SHP77 treated with DMSO at 0.1 percent for 48 hours (cell line): ENCODE measurements at places on chromosomes 12 and 14.

DNA sequence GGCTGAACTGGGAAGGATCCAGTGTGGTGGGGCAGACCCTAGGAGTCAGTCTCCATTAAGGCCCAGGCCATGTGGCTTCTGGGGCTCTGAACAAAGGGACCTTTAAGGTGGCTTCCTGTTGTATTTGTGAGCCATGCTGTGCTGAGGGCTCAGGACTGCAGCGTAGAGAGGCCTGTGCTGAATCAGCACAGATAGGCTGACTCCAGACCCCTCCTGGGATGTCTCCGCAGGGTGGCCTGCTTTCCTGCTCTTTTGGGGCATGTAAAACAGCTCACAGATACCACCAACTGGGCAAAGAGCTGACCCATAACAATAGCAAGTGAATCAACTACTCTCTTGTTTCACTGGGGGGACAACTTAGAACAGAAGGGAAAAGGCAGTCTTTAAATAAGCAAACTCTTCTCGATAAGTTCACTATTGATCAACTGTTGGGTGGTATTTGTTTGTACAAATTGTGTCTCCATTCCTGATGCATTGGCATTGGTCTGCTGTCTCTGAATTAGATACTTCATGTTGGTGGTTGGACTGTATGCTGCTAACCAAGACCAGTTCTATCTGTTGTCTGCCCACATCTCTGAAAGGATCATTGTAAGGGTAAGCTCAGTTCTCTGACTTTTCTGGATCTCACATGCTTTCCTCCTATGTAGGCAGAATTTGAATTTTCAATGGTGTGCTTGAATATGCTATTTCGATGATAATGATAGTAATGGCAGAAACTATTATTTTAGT is 71.8 kb downstream of the MYRFL start:
- no peak for DNase-seq

DNA sequence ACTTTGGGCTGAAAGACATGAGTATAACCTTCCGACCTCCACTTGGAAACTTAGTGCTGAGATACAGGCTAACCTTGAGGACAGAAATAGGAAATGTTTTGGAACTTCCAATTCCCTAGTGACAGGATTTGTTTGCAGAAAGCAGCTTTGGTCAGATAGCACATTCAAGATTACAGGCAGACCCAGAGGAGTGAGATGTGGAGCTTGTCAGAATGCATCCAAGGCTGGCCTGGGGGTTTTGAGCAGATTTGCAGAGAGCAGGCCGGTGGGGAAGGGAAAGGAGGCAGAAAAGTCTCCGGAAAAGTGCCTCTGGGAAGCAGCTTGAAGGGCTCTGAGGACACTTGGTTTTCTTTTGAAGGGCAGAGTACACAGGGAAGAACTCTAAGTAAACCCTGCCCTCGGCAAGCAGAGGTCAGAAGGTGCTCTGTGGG is 180.3 kb downstream of the ETV6 start:
- DNase-seq: no peak

DNA sequence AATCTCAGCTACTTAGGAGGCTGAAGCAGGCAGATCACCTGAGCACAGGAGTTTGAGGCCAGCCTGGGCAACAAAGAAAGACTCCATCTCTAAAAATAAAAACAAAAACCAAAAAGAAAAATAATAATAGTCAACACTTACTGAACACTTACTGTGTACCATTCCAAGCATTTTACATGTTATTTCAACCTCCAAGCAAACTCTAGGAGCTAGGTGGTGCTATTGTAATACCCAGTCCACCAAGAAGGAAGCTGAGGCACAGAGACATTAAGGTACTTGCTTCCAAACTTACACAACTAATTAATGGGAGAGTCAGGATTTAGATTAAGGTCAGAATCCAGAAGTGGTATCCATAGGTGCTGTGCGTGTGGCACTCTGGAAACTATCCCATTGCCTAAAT is 13.7 kb upstream of the OR6J1 start:
- no peak for DNase-seq

DNA sequence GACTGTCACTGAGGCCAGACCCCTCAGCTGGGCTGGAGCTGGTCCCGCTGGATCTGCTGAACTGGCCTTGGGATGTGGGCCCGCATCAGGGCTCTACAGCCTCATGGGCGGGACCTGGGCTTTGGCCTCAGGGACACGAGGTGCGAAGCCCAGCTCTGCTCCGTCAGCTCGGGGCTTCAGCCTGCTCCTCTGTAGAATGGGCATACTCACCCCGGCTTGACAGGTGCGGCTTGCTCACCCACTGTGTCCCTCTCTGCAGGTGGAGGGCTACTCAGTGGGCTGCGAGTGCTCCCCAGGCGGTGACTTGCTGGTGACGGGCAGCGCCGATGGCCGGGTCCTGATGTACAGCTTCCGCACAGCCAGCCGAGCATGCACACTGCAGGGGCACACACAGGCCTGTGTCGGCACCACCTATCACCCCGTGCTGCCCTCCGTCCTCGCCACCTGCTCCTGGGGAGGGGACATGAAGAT is 57.6 kb downstream of the BEGAIN start:
- no peak for DNase-seq

GRCh38 chr12:124720681-124721500 is 142.8 kb downstream of the SCARB1 start:
- peak; percentile 96 for DNase-seq

GRCh38 chr14:26594148-26594547 is 3.7 kb downstream of the NOVA1 start:
- DNase-seq: peak; percentile 64

DNA sequence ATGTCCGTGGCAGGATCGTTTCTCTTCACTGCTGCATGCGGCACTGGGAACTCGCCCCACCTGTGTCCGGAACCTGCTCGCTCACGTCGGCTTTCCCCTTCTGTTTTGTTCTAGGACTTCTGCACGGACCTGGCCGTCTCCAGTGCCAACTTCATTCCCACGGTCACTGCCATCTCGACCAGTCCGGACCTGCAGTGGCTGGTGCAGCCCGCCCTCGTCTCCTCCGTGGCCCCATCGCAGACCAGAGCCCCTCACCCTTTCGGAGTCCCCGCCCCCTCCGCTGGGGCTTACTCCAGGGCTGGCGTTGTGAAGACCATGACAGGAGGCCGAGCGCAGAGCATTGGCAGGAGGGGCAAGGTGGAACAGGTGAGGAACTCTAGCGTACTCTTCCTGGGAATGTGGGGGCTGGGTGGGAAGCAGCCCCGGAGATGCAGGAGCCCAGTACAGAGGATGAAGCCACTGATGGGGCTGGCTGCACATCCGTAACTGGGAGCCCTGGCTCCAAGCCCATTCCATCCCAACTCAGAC is 1.2 kb downstream of the FOS start:
- DNase-seq: no peak

GRCh38 chr14:102248121-102248520 is 56.8 kb downstream of the MOK start:
- DNase-seq: no peak

GRCh38 chr12:24705216-24705615 is 243.7 kb downstream of the BCAT1 start:
- DNase-seq: no peak

- no peak for DNase-seq
These were observed 12.5 kb downstream of the PRDM4 start for GRCh38 chr12:107748472-107748871.

- no peak for DNase-seq
These were observed 1.4 kb downstream of the WSB2 start for GRCh38 chr12:118059341-118060191.

DNA sequence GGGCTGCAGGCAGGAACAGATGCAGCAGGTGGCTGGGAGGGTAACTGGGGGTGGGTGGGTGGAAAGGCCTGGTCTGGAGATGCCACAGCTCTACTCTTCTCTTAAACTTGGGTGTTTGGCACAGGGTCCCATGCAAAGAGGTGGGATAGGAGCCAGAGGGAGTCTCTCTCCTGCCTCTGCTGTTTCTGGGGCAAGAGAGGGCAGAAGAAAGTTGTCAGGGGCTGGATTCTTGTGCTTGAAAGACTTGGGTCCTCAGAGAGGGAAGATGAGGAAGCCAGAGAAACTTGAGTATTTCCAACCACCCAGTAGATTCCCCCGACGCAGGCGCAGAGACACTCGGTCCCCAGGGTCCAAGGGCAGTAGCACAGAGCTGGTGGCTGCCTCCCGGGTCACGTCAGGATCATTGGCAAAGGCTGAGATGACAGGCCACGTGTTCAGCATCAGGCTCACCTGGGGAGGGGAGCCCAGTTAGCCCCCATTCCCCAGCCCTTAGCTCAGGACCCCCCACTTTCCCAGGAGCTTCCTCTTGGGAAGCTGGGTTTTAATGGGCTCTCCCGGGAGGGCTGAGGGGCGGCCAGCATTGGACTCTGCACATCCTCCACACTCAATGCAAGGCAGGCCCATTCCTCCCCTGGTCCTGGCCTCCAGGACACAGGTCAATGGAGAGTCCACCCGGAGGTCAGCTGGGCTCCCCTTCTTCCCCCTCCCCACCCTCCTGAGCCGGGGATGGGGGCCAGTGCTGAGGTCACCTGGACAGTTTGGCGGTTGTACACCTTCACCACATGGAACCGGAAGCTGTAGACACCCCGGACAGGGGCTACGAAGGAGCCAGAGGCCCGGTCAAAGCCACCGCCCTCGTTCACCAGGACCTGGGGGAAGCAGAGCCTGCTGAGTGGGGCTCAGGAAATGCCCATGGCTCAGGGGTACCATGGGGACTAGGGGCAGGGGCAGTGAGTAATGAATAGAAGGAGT is 1.6 kb downstream of the CBLN3 start:
- DNase-seq: no peak

GRCh38 chr14:68271913-68272391 is 452.4 kb downstream of the RAD51B start:
- DNase-seq: no peak

GRCh38 chr14:70152704-70153103 is 36.0 kb downstream of the SLC8A3 start:
- no peak for DNase-seq

DNA sequence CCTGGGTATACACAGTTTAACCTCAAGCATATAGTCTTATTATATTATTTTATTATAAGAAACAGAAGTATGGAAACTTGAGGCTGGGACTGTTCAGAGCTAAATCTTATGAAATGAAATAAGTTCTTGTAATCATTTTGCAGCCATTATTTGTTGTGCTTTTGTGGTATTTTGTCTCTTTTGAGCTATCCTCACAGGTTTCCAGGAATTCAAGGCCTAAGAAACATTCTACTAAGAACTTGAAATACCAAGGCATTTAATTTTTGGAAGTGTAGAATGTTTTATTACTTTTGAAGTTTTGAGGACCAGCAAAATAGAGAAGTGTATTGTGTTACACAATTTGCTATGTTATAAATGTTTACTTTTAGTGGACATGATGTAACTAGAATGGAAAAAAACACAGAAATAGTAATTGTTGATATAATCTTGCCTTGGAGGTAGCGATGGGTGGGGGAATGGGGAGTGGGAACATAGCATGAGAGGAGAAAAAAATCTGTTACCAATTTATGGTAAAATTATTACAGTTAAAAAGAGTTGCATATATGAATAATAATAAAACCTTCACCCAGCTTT is 81.7 kb downstream of the CRADD start:
- DNase-seq: no peak

GRCh38 chr14:63454436-63454835 is 88.7 kb downstream of the PPP2R5E start:
- no peak for DNase-seq

DNA sequence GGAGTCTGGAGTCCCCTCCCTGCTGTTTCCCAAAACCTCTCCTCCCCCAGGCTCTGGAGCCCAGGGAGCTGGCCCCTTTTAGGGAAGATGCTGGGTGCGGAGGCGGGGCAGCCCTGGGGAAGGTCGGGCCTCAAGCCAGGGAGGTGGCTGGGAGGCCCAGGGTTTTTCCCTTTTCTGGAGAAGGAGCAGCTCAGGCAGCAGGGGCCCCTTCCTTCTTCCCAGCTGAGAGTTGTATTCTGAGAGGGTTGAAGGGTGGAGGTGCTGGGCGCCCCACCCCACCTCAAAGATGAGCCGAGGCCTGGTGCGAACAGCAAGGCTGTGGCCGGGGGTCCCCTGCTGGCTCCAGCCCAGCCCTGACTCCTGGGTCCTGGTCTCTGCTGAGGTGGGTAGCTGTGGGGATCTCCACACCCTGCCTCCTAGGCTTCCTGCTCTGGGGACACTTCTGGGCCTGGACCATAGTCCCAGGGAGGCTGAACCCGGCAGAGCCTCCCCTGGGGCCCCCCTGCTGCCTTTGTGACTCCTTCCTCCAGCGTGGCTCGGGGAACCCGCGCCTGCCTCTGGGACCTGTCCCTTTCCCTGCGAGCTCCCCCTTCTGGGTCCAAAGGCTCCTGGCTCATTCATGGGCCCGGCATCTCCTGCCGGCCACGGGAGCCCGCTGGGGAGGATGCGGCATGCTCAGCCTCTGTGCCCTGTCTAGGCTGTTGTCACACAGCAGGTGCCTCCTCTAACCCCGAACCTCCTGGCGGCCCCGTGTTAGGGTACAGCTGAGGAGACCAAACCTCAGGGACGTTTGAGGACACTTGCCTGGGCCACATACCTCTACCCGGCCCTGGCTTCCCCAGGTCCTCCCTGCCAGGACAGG is 4.4 kb downstream of the TRMT61A start:
- DNase-seq: no peak

GRCh38 chr14:81219759-81220579 is 790 bp downstream of the GTF2A1 start:
- no peak for DNase-seq

DNA sequence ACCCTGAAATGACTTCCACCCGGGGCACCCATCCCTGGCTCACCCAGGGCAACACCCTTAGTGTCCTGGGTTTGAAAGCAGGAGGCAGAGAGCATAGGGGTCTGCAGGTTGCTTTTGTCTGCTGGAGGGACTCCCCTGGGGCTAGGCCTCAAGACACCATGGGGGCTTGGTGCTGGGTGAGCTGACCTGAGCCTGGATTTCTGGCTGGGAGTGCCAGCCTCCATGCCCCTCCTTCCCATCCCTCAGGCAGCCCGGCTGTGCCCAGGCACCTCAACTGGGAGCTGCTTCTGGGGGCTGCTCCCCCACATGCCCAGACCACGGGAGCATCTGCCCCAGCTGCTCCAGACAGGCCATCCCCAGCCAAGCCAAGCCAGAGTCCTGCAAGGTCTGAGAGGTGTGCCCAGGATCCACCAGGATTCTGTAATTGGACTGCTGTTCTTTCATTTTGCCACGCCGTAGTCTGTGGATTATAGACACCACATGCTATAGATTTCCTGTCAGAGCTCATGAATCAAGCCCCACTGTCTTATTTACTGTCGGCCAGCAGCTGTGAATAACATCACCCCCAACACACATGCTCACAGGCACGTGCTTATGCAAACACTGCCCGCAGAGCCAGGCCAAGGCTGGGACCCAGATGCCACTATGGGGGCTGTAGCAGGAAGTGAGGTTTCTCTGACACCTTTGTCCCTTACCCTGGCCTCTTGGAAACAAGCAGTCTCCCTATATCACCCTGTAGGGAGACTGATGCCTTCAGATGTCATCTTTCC is 29.4 kb upstream of the ESRRB start:
- DNase-seq: peak; percentile 87

- no peak for DNase-seq
These were observed 79.6 kb upstream of the PSMA6 start for GRCh38 chr14:35212471-35213142.

- DNase-seq: no peak
These were observed 376.0 kb downstream of the ALG10 start for GRCh38 chr12:34398366-34398705.

GRCh38 chr12:124543052-124543589 is 24.3 kb downstream of the NCOR2 start:
- DNase-seq: no peak

- no peak for DNase-seq
These were observed 369.2 kb upstream of the PDE3A start for GRCh38 chr12:19998961-19999804.
